NCI-H2227 treated with DMSO at 0.1 percent for 48 hours (cell line): ENCODE measurements at places on chromosomes 4 and X.
A peak's percentile ranks its signal among the peaks of the same experiment; 100 is the strongest.

- DNase-seq, result no peak
These were observed 34.7 kb downstream of the ADD1 start for GRCh38 chr4:2878346-2878745.

- DNase-seq, result no peak
These were observed 5.8 kb upstream of the CDKN2AIP start for GRCh38 chr4:183438458-183439113.

- peak; percentile 44 for DNase-seq
These were observed 3.5 kb upstream of the VMA21 start for GRCh38 chrX:151393514-151393913.

DNA sequence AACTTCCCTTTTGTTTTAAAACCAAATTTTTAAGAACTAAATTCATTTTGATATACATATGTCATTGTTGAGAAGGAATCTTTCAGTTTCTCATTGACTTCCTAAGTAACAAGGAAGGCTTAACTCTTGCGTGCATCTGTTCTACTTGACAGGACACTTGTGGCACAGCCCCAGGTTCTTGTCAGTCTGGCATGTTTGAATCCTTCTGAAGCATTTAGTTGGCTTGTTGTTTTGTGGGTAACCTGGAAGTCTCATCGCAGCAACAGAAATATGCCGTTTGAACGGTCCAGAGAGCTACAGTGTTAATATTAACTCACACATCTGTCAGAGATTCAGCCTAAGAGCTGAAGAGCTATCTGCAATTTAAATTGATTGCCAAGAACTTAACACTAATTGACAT, 76.0 kb downstream of the GLRA3 start:
- DNase-seq, result no peak
